ENCODE measurements at places on chromosomes 3 and 15.

DNA sequence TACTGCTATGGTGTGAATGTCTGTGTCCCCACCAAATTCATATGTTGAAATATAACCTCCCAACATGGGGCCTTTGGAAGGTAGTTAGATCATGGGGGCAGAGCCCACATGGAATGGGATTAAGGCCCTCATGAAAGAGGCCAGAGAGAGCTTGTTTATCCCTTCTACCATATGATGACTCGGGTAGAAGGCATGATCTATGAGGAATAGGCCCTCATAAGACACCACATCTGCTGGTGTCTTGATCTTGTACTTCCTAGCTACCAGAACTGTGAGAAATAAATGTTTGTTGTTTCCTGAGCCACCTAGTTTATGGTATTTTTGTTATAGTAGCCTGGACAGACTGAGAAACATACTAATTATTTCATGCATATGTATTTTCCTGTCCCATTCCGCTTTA is 51.9 kb downstream of the WWTR1 start:
- no peak for DNase-seq

DNA sequence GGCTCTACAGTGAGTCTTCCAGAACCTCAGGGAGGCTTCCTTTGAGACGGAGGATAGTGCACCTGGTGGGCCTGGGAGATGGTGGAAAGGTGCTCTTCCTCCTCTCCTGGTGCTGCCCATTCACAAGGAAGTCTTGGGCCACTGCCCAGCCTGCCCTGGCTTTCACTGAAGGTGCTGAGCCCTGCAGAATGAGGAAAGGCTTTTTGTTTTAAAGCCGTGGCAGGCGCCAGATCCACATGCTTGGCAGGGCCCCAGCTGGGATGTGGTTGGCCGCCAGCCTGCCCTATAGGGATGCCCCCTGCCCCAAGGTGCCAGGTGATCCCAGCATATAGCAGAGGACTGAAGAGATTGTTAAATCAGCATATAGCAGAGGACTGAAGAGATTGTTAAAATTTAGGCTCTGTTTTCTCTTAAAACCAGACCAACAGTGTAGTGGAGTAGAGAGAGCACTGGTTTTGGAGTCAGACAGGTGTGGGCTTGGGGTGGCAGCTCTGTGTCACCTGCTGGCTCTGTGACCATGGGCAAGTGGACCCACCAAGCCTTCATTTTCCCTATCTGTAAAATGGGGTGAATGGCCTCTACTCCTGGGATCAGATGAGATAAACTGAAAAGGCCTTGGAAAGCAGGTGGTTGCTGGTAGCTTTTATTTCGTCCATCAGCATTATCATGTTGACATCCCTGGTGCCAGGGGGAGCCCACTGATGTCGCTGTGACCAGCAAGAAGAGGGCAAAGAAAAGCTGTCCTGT is 53.3 kb downstream of the SLC6A6 start:
- peak; percentile 11 for DNase-seq

GRCh38 chr3:197482001-197482400 is 73.8 kb downstream of the BDH1 start:
- no peak for DNase-seq

DNA sequence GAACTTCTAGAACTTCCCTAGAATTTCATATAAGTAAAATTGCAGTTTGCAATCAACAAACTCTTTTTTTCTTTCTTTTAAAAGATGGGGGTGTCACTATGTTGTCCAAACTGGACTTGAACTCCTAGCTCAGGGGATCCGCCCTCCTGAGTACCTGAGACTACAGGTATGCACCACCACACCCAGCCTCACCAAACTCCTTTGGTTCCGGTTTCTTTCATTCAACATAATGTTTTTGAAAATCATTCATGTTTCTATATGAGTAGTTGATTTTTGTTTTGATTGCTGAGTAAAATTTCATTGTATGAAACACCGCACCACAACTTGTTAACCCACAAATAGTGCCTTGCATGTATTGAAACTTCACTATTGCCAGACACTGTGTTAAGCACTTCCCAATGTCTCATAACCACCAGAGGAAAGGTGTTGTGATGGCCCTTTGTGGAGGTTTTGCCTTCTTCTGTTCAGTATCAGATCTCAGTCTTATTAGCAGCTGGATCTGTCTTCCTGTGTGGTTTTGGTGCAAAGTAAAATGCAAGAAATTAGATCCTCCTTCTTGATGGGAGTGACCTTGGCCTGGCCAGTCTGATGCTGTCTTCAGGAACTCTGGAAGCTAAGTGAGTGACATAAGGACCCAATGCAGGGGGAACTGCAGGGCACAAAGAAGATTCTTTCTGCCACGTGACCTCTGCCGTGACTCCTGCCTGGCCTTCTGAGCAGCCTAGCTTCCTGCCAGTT is 78.8 kb upstream of the UBE2E1 start:
- no peak for DNase-seq

DNA sequence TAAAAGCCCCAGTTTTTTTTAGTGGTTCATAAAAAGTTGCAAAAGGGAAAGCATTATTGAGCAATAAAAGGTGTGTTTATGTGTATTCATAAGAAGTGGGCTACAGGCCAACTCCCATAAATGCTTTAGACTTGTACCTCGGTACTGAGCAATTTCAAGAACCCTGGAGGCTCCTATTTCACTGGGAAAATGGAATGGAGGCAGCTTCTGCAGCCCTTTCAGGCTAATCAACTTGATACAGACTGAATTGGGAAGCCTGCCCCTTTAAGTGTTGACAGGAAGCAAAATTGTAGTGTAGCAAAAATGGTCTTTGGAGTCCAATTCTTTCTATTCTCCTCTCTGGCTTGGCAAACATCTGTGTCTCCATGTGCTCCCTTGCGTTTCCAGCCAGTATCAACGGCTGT is 118.8 kb downstream of the ECT2 start:
- DNase-seq = no peak
